Stimulated activated CD4-positive, alpha-beta T cell treated with anti-CD3 and anti-CD28 coated beads, Interleukin-4, amount 100 ng/mL, for 4 hours (primary cell): ENCODE measurements at places on chromosomes 16 and 17.

- no peak for DNase-seq
Observed at GRCh38 chr17:57906910-57907309, 48.3 kb downstream of the CUEDC1 start.

- DNase-seq, result no peak
Observed at GRCh38 chr17:76438906-76439305, 14.0 kb downstream of the UBE2O start.

GRCh38 chr16:19086322-19087199 is 19.1 kb downstream of the COQ7 start:
- peak; percentile 83 for DNase-seq

DNA sequence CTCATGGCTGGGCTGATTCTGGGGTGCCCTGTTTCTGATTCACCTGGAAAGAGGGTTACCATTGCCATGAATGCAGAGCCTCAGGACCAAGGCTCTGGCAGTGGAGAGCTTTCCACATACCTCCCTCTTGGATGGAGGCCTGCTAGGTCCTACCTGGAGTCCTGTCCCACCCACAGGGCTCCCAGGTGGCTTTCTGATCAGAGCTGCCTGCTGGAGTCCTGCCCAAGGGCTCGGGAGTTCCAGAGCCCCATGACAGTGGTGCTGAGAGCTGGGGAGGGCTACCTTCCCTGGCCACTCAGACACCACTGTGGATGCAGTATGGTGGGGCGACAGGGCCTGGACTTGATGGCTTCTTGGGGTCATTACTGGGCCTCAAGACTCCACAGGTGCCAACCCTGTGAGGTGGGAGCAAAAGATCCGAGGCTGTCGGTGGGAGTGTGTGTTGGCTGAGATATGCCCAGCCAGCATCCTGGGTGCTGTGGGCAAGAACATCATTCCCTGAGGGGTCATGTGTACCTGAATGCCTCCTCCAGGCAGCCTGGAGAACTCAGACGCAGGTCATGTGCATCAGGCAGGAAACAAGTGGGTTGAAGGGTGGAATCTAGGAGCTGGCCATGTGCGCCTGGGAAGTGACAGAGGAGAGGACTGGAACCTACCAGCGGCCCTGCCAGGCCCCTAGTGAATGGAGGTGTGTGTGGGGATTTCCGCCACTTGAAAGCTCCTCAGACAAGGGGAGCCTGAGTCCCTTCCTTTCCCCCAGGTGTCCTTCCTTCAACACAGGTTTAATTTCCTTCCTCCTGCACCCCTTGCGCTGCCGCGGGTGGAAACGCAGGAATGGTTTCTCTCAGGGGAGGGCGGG is 2.3 kb upstream of the WNT3 start:
- DNase-seq, result no peak

- DNase-seq, result no peak
Observed at GRCh38 chr16:79286646-79287423, 313.7 kb downstream of the MAF start.

GRCh38 chr16:15439521-15439920 is 5.1 kb downstream of the BMERB1 start:
- DNase-seq, result no peak

DNA sequence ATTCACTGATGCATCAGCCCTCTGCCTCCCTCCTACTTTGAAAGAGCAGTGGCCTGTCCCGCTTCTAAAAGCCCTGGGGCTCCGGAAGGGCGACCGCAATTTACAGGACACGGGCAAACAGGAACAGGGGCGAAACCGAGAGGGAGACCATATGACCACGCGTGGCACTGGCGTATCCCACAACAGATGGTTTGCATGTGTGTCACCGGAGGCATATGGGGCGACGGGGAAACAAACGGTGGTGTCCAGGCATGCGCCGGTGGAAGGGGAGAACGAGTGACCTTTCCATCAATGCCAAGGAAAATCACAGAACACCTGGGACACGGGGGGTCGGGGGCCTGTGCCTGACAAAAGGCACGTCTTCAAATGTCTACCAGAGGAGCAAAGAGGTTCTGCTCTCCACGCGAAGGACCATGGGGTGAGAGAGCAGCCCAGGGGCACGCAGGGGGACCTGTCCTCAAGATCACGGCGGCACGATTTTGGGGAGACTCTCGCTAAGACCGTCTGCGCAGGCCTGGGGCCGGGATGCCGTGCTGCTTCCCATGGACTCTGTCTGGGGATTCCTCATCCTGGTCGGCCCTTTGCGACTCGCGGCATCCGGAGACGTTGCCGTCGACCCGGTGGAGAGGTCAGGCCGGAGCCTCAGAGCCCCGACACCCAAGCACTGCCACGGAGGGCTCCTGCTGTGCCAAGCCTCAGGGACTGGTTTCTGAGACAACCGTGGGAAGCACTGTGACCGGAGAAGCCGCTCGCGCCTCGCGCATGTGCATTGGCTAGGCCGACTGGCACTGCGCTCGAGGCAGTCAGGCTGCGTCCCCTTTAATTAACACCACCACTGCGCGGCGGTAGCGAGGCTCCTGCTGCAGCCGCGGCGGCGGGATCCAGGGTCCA is 12.8 kb upstream of the KCNJ18 start:
- no peak for DNase-seq

GRCh38 chr17:8872705-8873435 is 5.4 kb upstream of the PIK3R6 start:
- DNase-seq, result no peak

DNA sequence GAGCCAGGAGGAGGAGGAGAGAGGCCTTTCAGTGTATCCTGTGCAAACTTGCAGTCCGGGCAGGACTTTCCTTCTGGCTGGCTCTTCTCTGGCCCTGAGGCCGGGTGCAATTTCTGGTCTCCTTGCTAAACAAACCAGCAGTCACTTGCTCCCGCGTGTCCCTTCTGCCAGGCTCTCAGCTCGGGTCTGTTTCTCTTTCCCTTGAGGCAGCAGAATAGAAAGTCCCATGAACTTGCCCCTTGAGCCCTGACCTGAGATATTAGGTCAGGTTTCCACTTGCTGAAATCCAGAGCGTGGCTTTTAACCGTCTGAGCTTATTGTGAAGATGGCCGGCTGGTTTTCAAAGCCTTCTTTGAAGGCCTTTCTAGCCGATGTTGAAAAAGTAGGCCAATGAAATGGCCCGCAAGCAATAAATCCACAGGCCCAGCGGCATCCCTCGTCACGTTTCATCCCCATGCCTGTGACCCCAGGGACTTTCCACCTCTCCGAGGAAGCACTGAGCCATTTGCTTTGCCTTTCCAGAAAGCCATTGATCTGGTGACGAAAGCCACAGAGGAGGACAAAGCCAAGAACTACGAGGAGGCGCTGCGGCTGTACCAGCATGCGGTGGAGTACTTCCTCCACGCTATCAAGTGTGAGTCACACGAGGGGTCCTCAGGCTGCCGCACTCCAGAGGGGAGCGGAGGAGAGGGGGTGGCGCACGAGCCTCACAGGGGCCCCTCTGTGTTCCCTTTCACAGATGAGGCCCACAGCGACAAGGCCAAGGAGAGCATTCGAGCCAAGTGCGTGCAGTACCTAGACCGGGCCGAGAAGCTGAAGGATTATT is 4.5 kb downstream of the VPS4A start:
- no peak for DNase-seq

DNA sequence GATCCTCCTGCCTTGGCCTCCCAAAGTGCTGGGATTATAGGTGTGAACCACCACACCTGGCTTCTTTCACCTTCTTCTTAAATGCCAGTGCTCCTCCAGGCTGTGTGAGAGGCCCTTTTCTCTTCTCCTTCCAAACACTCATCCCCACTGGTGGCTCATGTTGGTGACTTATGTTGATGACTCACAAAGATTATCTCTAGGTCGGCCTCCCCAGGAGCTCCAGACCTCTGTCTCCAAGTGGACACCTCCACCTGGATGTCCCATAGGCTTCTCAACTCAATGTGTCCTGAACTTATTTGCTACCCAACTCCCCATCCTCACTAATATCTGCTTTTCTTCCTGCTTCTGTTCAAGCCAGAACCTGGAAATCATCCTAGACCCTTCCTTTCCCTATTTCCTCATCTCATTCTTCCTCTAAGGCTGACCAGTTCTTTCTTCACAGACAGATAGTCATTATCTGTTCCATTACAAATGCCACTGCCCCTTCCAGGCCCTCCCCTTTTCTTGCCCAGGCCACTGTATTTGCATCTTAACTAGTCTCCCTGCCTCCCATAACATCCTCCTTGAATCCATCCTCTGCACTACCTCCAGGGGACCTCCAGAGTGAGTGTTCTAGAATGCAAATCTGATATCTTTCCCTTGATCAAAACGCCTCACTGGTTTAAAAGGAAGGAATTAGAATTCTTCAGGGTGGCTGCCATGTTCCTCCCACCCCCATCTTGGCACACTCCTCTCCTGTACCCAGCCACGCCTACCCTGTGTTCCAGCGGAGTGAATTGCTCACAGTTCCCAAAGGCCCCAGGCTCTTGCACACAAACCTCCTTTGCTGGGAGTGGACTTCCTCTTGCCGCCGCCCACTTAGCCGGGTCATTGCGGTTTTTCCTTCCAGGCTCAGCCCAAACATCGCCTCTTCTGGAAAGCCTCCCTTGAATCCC is 34.8 kb upstream of the FBXO47 start:
- no peak for DNase-seq

DNA sequence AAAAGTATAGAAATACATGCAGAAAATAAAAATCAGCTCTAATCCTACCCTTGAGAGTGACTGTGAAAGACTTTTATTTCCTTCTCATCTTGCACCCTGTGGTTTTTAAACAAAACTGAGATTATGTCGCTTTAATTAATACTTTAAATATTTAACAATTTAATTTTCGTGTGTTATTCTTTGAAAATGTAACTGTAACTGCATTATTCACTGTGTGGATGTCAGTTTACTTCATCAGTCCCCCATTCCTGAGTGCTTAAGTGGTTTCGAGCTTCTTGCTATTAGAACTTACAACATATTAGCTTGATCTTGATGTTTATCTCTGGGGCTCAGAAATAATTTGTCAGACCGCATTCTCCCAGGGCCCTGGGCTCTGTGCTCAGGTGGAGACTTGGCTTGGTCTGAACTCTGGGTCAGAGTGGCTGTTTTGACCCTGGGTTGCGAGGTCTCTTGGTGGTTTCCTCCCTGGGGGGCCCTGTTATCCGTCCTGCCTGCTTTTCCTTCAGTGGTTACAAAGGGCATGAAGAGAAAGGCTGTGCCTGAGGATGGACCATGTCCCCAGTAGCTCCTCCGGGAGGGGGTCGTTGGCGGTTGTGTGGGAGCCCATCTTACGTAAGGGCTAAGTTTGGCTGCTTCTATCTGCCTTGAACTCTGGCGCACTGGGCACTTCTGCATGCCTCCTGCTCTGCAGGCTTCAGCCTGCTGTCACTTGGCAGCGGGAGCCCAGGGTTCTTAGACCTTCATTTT is 25.7 kb downstream of the AKAP1 start:
- DNase-seq, result no peak

GRCh38 chr17:8465356-8465755 is 29.7 kb downstream of the NDEL1 start:
- no peak for DNase-seq

DNA sequence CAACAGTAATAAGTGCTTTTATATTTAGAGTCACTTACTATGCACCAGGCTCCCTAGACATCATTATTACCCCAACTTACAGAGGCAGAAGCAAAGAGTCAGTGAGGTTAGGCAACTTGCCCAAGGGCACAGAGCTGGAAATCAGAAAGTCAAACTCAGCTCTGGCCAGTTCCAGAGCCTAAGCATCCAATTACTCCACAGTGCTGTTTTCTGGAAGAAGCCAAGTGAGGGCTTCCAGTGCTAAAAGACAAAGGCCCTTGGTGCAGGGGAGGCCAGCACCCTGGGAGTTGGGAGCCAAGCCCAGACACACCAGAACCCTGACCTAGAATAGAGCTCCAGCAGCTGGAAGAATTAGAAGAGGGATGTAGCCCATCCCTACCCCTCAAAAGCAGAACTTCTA is 40.2 kb downstream of the C17orf67 start:
- no peak for DNase-seq

GRCh38 chr17:81254955-81255717 is 16.0 kb downstream of the NDUFAF8 start:
- no peak for DNase-seq

DNA sequence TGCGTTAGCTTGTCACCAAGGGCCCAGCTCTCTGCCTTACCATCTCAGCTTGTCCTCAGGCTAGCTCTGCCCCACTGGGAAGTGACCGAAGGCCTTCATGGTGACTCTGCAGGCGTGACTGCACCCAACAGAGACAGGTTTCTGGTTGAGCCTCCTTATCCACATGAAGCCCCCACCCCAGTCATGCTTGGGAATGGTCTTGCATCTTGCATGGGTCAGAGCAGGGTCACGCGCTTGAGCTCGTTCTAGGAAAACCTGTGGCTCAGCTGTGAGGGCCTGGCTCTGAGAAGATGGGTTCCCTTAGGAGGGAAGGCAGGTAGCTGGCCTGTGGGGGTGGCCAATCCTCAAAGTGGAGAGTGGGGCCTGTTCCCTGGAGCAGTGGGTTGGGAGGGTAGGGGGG is 122.8 kb downstream of the BANP start:
- DNase-seq, result no peak

- peak; percentile 93 for DNase-seq
Observed at GRCh38 chr17:2303204-2304188, at the start of the genes SMG6 and SRR. SMG6 (minus strand) TSS chr17:2303785; CDS start chr17:2303720, 65 bp downstream. SRR (plus strand) TSS chr17:2303950; CDS start chr17:2315561, 11,611 bp downstream.

- no peak for DNase-seq
Observed at GRCh38 chr17:7418472-7419152, 1.5 kb upstream of the SPEM1 start.

GRCh38 chr16:51388516-51388951 is 237.5 kb upstream of the SALL1 start:
- no peak for DNase-seq

- DNase-seq, result no peak
Observed at GRCh38 chr17:57447990-57448758, 191.9 kb downstream of the MSI2 start.

DNA sequence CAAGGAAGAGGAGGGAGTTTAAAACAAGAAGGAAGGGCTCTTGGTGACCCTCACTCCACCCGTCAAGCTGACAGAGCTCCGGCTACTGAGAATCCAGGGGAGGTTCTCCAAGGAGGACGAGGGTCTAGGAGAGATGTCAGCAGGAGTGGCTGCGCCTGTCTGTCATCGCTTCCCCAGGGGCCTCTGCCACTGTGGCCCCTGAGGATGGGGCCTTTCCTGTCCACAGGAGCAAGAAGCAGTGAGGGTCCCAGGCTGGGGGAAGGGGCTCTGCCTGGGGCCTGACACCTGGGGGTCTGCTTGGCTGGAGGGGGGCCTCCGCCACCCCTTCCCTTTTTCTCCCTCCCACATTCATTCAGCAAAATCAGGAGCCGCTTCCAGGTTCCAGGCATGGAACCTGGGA is 66.5 kb upstream of the TNRC6C start:
- no peak for DNase-seq

DNA sequence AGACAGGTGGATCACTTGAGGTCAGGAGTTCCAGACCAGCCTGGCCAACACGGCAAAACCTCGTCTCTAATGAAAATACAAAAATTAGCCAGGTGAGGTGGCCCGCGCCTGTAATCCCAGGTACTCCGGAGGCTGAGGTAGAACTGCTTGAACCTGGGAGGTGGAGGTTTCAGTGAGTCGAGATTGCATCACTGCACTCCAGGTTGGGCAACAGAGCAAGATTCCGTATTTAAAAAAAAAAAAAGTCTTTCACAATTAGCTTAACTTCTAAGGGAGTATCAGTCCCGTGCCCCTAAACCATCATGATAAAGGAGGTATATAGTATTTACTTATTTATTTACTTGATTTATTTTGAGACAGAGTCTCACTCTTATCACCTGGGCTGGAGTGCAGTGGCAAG is 3.4 kb upstream of the MEFV start:
- no peak for DNase-seq
